SJCRH30 (cell line): ENCODE measurements at places on chromosomes 13 and 19. TPM values are rescaled to one million over a fixed set of nuclear protein-coding genes. Genes with fewer than 3 reads are reported as not detected.

- H3K4me3 ChIP-seq = no peak overlapping the region
- H3K4me1 ChIP-seq = peaks cover 19% of the 10 kb centered on the region
- H3K36me3 ChIP-seq = peaks cover 53% of the 10 kb centered on the region
- peak overlapping the region; percentile 96 for H3K27ac ChIP-seq
Measured at GRCh38 chr19:964761-965694, 19.1 kb upstream of the WDR18 start.

DNA sequence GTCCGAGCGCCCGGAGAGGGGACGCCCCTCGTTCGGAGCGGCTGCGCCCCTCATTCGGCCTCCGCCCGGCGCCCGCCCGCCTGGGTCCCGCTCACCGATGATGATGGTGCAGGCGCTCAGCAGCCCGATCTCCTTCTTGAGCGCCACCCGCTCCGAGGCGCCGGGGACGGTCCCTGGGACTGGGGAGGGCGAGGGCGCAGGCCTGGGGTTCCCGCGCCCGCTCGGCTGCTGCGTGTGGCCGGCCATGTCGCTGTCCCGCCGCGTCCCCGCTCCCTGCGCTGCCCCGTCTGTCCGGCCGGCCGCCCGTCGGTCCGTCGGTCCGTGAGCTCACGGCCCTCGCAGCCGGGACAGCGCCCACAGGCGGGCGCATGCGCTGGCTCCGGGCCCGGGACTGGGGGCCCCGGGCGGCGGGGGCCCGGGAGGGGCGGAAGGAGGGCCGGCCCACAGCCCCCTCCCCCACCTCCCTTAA, at the start of gene SLC7A10:
Gene SLC7A10, minus strand, starts transcription at position 393 of the 469 bp plus-strand sequence. Its CDS starts 147 bp downstream, at position 246.
- no peak within 1 kb of the TSS for H3K4me3 ChIP-seq
- H3K27me3 ChIP-seq = peaks cover 4% of the 10 kb centered on the region; the same call in 1 of the 2 replicates
- no peak within 1 kb of the TSS for H3K27ac ChIP-seq
- no peak for DNase-seq
- H3K36me3 ChIP-seq = no peaks in the 10 kb centered on the region

- H3K4me1 ChIP-seq = no peaks in the 10 kb centered on the region
- H3K27ac ChIP-seq = no peak overlapping the region
- H3K4me3 ChIP-seq = no peak overlapping the region
- H3K36me3 ChIP-seq = no peaks in the 10 kb centered on the region
Measured at GRCh38 chr13:91238036-91238435, 109.5 kb upstream of the MIR17HG start.

DNA sequence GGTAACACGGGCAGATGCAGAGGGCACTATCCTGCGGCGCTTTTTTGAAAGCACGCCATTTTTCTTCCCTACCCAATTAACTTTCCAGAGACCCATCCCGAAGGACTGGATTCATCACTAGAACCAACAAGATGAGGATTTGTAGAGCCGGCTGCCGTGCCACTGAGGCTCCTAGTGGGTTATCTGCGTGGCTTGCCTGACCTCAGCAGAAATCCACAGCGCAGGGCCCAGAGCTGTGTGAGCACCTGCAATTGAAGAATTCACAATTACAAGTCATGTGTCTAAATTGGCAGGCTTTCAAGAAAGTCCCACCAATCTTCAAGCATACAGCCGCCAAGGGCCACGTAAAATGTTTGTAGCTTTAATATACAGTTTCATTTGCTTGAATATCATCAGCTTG, 75.5 kb downstream of the ALOX5AP start:
- DNase-seq = no peak
- H3K4me1 ChIP-seq = peaks cover 7% of the 10 kb centered on the region
- no peaks in the 10 kb centered on the region for H3K36me3 ChIP-seq
- H3K27me3 ChIP-seq = no peaks in the 10 kb centered on the region
- no peak overlapping the region for H3K4me3 ChIP-seq

- no peaks in the 10 kb centered on the region for H3K27me3 ChIP-seq
- no peak overlapping the region for H3K4me3 ChIP-seq
- H3K36me3 ChIP-seq = no peaks in the 10 kb centered on the region
- peaks cover 8% of the 10 kb centered on the region for H3K4me1 ChIP-seq
- H3K27ac ChIP-seq = peak overlapping the region; percentile 45
Measured at GRCh38 chr13:105948143-105948542, 587.3 kb downstream of the EFNB2 start.

GRCh38 chr19:33631609-33631973, 9.8 kb downstream of the CHST8 start:
- no peaks in the 10 kb centered on the region for H3K36me3 ChIP-seq
- no peak overlapping the region for H3K27ac ChIP-seq
- DNase-seq = no peak
- no peak overlapping the region for H3K4me3 ChIP-seq
- no peaks in the 10 kb centered on the region for H3K4me1 ChIP-seq

- no peak overlapping the region for H3K4me3 ChIP-seq
- H3K36me3 ChIP-seq = peaks cover 45% of the 10 kb centered on the region
- DNase-seq = peak; percentile 2
- H3K4me1 ChIP-seq = no peaks in the 10 kb centered on the region
- no peak overlapping the region for H3K27ac ChIP-seq
Measured at GRCh38 chr19:9523885-9524474, 14.5 kb downstream of the ZNF426 start.

GRCh38 chr13:93326234-93326811, 99.7 kb downstream of the GPC6 start:
- H3K4me3 ChIP-seq = no peak overlapping the region
- no peaks in the 10 kb centered on the region for H3K27me3 ChIP-seq
- no peak overlapping the region for H3K27ac ChIP-seq
- H3K36me3 ChIP-seq = no peaks in the 10 kb centered on the region

GRCh38 chr13:114087430-114087829, 45.0 kb downstream of the RASA3 start:
- DNase-seq = no peak
- no peaks in the 10 kb centered on the region for H3K27me3 ChIP-seq
- H3K4me1 ChIP-seq = no peaks in the 10 kb centered on the region
- no peak overlapping the region for H3K27ac ChIP-seq
- no peaks in the 10 kb centered on the region for H3K36me3 ChIP-seq

- no peak for DNase-seq
- H3K4me3 ChIP-seq = no peak overlapping the region
- no peaks in the 10 kb centered on the region for H3K36me3 ChIP-seq
- no peaks in the 10 kb centered on the region for H3K4me1 ChIP-seq
- H3K27me3 ChIP-seq = no peaks in the 10 kb centered on the region
Measured at GRCh38 chr13:72599178-72599743, 128.2 kb downstream of the MZT1 start.

DNA sequence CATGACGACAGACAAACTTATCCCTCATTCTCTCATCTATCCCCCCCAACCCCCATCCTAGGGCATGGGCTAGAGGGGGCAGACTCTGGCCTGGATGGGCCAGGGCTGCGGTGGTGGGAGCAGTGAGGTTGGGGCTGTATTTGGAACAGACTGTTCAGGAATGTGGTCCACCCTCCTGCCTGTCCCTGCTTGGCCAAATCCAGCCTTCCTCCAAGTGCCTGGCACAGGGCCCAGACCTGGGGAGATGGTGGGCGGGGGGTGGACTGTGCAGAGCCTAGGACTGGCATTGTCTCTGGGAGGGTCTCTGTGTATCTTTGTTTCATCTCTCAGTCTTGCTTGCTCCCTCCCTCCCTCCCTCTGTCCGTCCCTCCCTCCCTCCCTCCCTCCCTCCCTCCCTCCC, 14.2 kb downstream of the EGLN2 start:
- no peak overlapping the region for H3K4me3 ChIP-seq
- no peaks in the 10 kb centered on the region for H3K4me1 ChIP-seq
- no peak for DNase-seq
- no peaks in the 10 kb centered on the region for H3K27me3 ChIP-seq
- no peak overlapping the region for H3K27ac ChIP-seq
- H3K36me3 ChIP-seq = peaks cover 10% of the 10 kb centered on the region

The FFAR1 gene
- total RNA-seq = not detected in 2 replicates

The ZNF728 gene
- total RNA-seq = not detected in 2 replicates

The IGFL3 gene
- not detected in 2 replicates for total RNA-seq

The SCAF1 gene
- total RNA-seq = 15.9 and 16.3 TPM in 2 replicates

The MKNK2 gene
- 33.2 and 34.5 TPM in 2 replicates for total RNA-seq
